Stimulated activated CD8-positive, alpha-beta memory T cell treated with anti-CD3 and anti-CD28 coated beads, Interleukin-12 subunit alpha, Interleukin-12 subunit beta, amount 100 ng/mL, for 1 hour (primary cell): ENCODE measurements at places on chromosomes 4 and X.

- DNase-seq, result no peak
Observed at GRCh38 chr4:111136438-111136837, 513.6 kb upstream of the PITX2 start.

- no peak for DNase-seq
Observed at GRCh38 chrX:123303429-123303828, 119.4 kb downstream of the GRIA3 start.

DNA sequence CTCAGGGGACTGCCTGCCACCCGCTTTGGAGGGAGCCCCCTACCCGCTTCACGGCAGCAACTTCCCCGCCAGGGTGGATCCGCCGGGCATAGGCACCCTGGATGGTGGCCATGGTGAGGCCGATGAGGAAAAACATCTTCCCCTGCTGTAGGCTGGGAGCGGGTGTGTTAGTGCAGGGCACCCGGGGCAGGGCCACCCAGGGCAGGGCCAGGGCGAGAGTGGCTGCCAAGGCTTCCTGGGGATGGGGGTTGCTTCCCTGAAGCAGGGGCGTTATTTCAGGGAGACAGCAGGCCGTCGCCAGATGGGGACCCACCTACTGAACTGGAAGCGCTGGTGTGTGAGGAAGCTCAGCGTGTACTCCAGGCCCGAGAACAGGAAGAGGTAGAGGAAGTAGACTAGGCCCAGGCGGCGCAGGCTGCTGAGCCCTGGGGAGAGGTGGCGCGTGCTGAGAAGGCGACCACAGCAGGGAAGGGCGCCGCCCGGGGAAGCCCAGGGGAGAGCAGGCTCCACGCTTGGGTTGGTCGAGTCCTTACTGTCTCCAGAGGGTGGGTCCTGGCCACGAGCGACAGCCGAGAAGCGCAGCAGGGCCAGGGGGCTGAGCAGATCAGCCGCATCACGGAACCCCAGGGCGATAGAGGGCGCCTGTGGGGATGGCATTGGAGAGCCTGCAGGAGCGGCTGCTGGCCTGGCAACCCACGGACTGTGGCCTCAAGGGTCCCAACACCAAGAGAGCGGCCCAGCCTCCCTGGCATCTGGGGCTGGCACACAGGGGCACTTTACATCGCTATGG, 31.5 kb downstream of the NOP14 start:
- no peak for DNase-seq

DNA sequence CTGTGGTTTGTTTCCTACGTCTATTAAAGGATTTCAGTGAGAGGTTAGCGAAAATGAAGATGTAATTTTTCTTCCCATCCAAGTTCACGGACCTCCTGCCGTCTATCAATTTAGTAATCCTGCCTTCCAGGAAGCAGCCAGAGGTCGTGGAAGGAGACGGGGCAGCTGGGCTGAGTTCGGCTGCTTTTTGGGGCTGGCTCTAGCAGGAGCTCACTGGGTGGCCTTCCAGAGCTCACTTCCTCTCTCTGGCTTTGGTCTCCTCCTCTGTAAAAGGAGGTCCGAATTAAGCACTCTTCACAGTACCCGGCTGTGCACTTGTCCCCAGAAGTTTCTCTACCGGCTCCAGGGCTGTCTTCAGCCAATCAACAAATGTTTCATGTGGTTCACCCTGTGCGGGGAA, 295.4 kb downstream of the BCOR start:
- no peak for DNase-seq

DNA sequence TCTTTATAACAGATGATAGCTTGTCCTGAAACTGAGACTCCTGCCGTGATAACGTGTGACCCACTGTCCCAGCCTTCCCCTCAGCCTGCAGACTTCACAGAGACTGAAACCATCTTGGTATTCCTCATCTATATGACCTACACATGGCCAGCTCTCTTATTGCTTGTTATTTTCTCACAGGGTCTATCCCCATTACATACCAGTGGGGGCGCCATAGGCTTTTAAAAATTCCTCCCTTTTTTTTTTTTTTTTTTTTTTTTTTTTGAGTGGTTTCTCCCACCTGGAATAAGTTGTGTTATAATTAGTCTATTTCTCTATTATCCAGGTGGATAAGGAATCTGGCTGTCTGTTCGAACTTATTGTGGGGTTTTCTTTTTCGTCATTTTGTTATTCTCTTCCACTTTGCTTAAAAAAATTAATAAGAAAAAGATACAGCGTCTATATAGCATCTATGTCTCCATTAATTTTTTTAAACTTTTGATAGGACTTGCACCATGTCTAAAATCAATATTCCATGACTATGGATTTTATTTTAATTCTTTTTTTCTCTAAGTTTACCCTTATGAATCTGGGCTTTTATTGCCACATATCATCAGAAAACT, 47.2 kb downstream of the GYG2 start:
- DNase-seq, result no peak

- no peak for DNase-seq
Observed at GRCh38 chrX:6325437-6325836, 96.8 kb upstream of the NLGN4X start.

GRCh38 chrX:148311544-148311943, 188.9 kb upstream of the AFF2 start:
- DNase-seq, result no peak
